Mammary epithelial cell (primary cell): ENCODE measurements at places on chromosomes 1 and 21. TPM values are rescaled to one million over a fixed set of nuclear protein-coding genes. Genes with fewer than 3 reads are reported as not detected.

- DNase-seq = peak; percentile 75
Observed at GRCh38 chr1:201739492-201740085, 89.4 kb upstream of the IPO9 start.

DNA sequence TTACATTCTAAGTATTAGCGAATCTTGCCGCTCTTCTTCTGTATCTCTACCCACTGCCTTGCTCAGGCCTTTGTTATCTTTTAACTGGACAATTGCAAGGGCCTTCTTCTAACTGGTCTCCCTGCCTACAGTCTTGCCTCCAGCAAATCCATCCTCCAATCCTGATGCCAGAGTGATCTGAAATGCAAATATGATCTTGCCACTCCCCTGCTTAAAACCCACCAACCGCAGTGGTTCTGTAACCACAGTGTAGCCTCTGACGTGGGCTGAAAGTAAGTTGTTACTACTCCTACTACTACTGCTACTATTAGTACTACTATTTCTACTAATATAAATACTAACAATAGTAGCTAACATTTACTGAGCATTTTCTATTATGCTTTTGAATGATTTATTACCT, 12.4 kb downstream of the MOV10 start:
- peak; percentile 42 for DNase-seq

- DNase-seq = no peak
Observed at GRCh38 chr1:92441697-92442342, 44.9 kb downstream of the GFI1 start.

DNA sequence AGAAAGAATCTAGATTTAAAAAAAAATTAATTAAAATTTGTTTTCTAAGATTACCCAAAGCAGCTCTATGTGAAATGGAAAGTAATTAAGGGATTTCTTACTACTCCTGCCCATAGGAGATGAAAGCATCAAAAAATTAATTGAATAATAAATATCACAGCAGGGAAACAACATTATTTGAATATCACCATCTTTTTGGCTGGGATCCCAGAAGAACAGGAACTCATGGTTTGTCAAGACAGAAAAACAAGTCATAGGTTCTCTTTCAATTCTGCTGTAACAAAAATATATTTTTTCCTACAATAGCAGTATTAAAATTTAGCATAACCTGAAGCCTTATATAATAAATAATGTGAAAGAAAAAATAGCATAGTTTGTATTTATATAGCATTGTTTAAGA, 1713.4 kb downstream of the NCAM2 start:
- no peak for DNase-seq

The CYP4A22 gene
- total RNA-seq = not detected
